ENCODE measurements at places on chromosomes 11 and 22.

DNA sequence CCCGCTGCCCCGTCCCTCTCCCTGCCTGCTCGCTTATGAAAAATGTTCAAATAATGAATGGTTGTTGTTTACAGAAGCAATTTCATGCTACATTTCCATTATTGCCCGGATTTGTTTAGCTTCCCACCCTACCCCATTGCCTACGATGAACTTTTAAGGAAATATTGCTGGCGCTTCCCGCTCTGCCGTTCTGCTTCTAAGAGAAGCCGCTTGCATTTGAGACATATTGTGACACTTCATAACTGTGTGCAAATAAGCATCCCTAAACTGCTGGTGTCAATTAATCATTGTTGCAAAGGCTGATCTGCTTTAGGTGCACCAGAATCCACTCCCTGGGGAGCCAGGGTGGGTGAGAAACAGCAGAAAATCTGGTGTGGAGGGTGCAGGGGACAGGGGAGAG, 52.3 kb upstream of the LMO1 start:
- DNase-seq: no peak

GRCh38 chr22:42959576-42960509, 55.1 kb downstream of the PACSIN2 start:
- no peak for DNase-seq

- DNase-seq: no peak
Observed at GRCh38 chr11:77183431-77183984, 55.5 kb downstream of the MYO7A start.

DNA sequence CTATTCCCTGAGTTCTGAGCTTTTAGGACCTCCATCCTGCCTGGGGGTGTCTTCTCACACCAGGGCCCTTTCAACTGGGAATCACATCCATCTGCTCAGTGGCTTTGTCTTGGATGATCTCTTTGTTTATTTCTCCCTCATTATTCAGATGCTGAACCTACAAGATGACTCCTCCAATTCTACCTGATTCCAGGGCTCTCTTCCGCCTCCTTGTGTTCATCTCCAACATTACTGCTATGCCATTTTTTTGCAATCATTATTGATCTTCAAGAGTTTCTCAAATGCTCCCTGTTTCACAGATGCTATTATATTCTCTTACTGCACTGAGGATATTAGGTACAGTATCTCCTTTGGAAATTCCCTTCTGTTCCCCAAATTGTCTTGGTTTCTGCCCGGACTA, 307.7 kb downstream of the SHANK2 start:
- no peak for DNase-seq

DNA sequence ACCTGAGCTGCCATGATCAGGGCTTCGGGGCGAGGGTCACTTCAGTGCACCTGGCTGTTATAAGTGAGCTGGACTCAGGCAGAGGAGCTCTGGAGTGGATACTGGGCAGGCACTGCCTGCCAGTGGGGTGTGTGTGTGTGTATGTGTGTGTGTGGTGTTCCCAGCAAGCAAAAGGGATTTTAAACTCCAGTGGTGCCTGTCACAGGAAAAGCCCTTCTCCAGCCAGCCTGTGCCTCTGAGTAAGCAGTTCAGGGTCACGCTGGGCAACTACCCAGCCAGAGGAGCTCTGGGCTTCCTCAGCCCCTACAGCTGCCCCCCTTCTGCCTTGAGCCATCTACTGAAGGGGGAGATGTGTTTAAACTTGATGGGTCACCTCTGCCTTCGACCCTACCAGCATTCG, 109.0 kb downstream of the OSBP2 start:
- no peak for DNase-seq

DNA sequence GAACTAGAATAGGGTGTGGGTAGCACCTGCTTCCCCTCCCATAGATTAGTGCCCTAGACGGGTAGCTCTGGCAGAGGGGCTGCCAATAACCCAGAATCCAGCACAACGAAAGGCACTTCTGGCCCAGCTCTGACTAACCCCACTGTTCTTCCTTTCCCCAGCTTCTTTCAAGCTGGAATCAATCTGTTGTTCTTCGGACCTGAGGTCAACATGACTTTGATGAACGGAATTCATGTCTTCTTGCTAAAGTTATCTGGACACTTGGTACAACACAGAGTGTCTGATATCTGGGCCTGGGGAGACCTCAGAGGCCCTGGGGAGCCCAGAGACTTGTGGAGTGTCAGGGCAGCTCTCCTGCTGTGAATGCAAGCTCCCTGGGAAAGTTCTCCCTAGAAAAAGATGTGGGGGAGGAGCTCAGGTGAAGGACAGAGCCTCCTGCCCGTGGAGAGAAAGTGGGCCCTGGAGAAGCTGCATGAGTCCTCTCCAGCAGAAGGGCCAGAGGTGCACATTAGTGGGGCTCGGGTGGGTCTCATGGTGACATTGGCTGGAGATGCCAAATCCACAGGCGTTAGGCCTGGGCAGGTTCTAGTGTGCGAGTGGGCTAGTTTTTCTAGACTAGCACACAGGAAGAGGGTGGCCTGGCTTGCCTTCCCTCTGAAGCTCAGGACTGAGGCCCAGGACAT, 6.3 kb downstream of the KCNJ11 start:
- DNase-seq: no peak

DNA sequence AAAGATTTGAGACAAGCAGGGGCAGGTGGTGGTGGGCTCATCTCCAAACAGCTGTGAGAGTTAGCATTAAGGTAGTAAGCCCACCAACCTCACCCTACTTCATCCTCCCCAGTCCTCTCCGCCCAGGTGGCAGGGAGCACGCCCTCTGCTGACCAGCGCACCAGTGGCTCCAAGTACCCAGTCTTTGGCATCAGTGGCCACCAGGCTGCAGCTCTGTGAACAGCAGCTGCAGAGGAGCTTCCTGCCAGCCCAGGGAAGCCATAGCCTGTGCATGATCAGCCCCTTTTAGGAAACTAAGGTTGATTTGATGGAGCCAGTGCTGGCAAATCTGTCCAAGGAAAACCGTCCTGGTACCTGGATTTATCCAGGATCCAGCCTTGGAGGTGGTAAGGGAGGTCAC, 21.7 kb downstream of the CAVIN3 start:
- no peak for DNase-seq

DNA sequence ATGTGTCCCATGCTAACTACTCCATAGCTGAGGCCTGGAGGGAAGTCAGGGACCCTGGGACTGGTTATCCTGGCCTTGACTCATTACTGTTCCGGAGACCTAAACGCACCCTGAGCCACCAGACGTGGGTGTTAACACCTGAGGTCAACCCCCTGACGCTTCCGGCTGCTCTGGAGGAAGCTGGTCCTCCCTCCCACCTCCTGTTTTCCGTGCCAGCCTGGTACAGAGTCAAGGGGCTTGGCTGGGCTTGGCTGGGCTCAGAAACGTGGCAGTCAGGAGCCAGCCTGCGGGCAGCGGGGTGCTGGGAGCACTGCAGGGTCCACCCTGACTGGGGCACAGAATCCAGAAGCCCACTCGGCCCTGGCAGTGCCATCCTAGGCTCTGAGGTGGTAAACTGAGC, 2.6 kb downstream of the TMPRSS4 start:
- DNase-seq: no peak

DNA sequence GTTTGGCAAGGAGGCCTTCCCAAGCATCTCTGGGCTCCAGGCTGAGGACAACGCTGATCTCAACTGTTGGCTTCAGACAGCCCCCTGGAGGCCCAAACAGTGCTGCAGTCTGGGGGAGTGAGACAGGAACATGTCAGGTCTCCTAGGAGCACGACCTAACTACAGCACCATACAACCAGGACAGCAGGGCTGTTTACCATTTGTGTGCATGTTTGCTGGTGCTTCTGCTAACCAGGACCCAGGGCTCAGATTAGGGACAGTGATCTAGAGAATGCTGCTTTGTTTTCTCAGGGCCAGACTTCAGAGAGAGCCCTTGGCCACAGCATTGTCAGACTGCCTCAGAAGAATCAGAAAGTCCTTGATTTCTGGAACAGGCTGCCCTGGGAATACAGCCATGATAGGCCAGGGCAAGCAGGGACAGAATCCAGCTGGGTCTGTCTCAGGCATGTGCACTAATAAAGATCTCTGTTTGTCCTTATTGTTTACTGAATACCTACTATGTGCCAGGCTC, 126.5 kb downstream of the VPREB1 start:
- no peak for DNase-seq

DNA sequence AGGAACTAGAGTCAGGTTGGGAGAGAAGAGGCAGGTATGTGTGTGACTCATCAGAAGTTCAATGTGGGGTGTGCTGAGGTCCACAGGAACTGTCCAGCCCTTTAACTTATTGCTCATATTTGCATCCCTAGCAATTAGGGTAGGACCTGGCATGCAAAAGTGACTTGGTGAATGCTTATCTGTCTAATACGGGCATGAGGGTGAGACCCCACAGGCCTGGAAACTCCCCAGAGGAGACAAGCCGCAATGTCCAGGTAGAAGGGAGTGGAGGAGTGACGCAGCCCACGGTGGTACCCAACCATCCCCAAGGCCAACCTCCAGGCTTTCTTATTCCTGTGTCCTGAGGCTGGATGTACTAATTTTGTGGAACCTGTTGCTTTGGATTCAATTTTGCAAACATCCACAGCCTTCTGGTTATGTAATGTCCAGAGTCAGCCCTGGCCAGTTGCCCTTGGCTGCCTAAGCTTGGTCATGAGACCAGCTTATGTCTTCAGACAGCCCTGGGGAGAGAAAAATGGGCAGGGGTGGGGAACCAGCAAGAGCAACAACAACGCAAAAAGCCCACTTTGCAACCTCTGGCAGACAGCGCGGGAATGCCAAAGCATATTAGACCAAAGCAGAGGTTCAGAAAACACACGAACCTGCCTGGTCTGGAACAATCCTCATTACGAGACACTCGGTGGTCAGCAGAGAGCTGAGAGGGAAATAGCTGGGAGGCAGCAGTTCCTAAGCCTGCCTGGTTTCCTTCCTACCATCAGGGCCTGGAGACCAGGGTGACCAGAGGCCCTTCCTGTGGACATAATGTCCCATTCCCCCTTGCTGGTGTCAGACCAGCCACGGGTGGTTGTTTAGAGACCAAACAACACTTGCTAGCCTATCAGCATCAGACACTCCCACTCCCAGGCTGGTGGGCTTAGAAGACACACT, 49.3 kb downstream of the TIMP3 start:
- no peak for DNase-seq

DNA sequence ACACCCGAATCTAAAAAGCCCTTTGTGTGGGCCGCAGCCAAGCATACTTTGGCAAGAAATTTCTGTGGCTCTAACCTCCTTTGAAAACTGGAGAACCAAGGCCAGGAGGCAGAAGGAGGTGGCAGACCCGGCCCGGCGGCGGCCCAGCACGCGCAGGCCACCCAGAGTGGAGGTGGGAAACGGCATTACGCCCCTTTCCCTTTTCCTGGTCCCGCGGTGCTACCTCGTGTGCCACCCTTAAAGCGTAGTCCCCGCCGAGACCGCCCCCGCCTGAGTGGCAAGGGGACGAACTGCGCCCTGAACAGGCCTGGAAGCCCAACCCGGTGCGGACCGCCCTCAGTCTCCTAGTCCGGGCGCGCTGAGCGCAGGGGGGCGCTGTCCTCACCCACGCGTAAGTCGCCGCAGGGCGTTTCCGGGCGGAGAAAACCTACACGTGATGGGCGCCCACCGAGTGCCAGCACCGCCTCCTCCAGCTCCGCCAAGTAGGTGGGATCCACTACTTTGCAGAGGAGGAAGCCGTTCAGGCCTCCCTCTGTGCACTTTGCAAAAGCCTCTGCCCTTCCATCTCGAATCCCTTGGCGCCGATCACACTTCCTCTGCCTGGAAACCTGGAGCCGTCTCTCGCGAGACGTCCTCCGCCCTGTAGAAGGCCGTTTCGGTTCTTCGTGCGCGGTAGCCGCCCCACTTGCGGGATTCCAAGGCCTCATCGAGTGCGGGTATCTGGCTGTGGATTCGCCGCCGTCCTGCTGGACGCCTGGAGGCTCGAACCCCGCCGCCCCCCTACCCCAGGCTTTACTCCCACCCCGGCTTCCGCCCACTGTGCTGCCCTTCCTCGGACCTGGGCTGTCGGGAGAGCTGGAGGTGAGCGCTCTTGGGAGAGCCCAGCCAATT, at the start of gene ACCS:
Gene ACCS (plus strand): TSS at position 430 of the 891 bp plus-strand sequence. CDS start 1,358 bp downstream, outside the sequence.
- peak; percentile 72 for DNase-seq

DNA sequence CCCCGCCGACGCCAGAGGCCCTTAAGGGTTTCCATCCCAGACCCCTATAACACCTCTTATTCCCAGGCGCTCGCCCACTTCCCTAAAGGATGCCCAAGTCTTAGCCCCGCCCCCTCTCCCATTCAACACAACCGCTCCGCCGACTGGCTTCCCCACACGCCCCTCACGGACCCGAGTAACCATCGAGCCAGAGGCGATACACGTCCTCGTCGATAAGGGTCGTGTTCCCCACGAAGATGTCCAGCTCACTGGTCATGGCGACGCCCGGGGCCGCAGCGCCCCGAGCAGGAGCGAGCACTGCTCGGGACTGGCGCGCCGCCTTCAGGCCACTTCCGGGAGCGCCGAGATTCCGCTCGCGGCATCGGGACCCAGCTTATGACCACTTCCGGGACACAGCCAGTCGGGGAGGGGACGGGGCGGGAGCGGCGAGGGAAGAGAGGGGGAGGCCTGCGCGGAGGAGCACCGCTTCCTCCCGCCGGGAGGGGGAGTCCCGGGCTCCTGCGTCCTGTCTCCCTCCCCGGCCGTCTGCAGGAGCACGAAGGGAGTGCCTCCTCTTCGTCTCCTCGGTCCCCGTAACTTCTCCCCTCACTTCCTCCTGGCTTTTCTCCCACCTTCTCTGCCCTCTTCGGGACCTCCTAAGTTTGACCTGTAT, at the start of gene FIBP:
Gene FIBP (minus strand): TSS at position 309 of the 652 bp plus-strand sequence. CDS start 53 bp downstream, at position 256.
- DNase-seq: peak; percentile 94

GRCh38 chr11:13834463-13834862, 128.1 kb upstream of the SPON1 start:
- DNase-seq: no peak

DNA sequence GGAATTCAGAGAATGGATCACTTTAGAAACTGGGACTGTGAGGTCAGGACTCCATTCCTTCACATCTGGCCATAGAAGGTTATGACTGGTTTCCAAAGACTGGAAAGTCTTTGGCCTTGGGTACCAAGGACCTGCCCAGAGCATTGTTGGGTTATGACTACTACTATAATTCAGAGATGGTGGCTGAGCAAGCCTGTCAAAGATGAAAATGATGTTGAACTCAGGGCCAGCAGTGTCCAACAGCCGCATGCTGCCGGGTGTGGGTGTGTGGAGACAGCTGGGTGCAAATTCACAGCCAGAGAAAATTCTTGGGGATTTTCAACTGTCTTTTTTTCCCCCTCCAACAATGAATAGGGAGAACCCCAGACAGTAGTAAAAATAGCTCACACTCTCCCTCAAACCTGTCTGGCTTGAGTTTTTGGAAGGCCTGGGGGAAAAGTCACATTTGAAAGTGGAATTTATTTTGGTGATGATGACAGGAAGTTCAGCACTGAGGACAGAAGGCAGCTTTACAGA, 166.8 kb upstream of the NCAM1 start:
- DNase-seq: no peak

- no peak for DNase-seq
Observed at GRCh38 chr11:126344141-126345080, 11.1 kb upstream of the ST3GAL4 start.

GRCh38 chr11:69241075-69241740, 52.7 kb upstream of the MYEOV start:
- no peak for DNase-seq
